HS-5 (cell line): ENCODE measurements at places on chromosomes 2 and 18.
A peak's percentile ranks its signal among the peaks of the same experiment; 100 is the strongest.

DNA sequence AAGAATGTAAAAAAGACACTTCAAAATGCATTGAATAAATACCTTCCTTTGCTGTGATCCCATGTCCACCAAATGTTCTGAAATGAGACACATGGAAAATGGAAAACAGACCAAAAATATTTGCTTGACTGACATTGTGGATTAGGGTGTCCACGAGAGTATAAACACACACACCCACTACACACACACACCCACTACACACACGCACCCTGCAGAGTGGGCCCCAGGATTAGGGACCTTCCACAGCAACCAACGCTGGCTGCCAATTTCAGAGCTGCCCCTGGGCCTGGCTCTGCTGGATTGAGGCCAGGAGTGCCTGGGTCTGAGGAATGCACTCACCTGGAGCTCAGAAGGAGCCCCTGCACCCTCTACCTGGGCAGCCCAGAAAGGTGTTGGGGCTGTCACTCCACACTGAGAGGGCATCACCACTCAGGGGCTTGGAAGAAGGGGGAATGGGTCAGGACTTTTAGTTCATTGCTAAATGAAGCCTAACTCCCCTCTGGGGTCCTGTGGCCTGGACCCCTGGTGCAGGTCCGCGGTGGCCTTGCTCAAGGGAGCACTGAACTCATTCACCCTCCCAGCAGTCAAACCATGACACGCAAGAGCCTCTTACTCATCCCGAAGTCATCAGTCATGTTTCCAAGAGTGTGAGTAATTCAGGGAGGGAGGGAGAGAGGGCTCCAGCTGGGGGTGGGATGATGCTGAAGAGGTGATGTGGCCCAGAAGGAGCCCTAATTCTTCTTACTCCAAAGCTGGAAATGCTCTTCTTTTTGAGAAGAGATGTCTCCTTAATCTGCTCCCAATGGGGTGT is 50.2 kb upstream of the PLB1 start:
- DNase-seq, result peak; percentile 92

GRCh38 chr2:42967959-42968674 is 175.7 kb upstream of the HAAO start:
- peak; percentile 78 for DNase-seq

- no peak for DNase-seq
These were observed 233.4 kb downstream of the NDUFA10 start for GRCh38 chr2:239791526-239792404.

DNA sequence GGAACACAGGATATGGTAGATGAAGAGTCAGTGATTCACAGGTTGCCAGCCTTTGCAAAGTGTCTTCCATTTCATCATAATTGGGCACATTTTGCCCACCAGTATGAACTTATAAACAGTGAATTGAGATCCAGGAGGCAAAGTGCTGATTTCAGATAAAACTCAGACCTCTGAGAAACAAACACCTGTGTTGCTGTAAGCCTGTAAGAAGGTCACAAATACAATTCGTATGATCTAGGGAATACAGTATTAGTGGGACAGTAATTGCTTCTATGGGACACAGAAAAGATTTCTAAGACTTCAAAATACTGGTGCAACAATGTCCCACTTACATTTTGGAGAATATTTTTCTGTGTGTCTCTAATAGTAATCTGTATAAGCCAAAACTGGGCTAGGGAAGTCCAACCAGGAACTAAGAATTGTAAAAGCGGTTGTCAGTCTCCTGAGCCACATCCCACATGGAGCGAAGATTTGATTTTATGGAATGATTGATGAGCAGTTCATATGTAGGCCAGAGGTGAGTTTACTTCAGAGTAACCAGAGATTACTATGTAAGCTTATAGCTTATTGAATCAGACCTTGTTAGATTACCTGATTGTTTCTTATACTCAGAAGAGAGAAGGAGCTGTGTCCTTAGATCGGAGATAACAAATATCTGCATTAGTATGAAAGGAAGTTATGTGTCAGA is 728.4 kb downstream of the LRRTM4 start:
- no peak for DNase-seq

- DNase-seq, result no peak
These were observed 199.4 kb downstream of the ALPK2 start for GRCh38 chr18:58429442-58429841.

DNA sequence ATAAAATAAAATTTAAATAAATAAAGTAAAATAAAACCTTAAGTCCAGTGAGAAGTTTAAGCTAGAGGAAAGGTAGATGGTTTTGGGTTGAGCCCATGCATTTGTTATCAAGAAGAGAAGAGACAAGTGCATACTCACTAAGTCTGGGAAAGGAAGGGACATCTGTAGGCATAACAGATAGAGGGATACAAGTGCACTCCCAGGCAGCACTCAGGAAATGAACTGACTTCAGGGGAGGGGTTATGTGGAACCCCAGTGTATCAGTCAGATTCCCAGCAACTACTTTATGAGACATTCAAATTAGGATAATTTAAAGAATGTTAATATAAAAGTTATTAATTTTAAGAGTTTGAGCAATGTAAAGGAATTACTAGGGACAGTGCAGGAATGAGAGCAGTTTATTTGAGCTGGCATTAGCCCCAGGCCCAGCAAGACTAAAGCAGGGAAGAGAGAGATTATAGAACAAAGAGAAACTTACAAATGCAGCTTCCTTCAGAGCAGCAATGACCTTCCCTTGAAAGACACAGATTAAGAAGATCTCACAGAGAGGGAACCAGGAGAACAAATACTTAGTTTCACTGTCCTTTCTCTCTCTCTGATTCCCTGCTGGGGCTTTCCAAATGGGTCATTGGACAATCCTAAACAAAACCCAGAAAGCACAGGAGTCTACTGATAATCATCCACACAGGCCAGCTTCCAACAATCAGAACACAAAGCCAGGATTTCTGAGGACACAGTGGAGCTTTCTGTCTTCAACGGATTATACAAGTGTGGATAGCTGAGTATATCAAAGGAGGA is 109.7 kb downstream of the ERBB4 start:
- DNase-seq, result no peak

DNA sequence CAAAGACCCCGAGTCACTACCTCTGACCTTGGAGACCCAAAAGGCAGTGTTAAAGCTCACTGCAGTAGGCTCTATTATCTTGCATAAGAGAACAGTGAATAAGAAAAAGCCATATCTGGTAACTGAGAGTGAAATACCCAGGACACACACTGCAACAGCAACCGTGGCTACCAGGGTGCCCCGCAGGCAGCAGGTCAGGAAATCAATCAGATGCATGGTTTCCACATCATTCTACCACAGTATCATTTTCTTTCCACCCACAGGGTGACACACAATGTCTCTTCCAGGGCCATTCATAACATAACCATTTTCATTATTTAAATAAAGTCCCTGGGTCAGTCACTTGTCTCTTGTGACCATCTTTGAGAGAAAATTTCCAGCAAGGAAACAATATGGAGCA is 131.3 kb downstream of the CCBE1 start:
- DNase-seq, result no peak

DNA sequence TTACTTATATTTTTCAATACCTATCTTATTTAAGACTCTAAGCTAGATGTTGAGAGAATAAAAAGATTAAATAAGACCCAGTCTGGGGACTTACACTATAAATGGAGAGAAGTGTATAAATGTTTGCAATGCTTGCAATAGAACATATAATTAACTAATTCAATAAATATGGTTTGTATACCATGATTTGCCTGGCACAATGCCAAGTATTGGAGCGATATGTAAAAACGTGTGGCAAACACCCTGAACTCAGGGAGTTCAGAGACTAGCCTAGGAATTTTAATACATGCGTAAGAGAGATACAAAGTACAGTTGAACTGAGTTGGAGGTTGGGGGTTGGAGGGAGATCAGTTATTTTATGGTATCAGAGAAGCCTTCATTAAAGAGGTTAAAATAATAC is 251.8 kb upstream of the DDX18 start:
- no peak for DNase-seq

GRCh38 chr18:49788327-49788898 is 24.9 kb downstream of the ACAA2 start:
- DNase-seq, result no peak

DNA sequence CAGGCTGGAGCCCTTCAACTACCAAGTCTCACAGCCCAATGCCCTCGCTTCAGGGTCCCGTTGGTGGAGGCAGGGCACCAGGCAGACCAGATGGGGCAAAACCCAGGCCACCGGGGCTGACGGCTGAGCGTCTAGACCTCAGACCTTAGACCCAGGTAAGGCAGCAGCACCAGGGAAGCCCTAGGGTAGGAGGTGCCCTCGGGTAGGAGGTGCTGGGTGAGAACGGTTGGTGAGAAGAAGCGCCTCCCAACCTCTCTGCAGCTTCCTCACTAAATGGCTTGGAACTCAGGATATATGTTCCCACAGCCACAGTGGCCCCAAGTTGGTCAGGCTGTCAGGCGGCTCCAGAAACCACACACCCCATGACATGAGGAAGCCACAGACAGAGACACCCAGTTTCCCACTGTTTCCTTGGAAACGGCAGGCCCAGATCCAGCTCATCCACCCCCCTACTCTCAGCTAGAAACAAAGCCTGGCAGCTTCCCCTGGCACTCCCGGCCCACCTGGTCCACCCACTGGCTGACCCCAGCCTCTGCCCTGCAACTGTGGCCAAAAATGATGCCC is 13.1 kb upstream of the MLPH start:
- DNase-seq, result no peak

- DNase-seq, result no peak
These were observed 18.4 kb downstream of the STK25 start for GRCh38 chr2:241489733-241490680.

- no peak for DNase-seq
These were observed 20.7 kb downstream of the FOSL2 start for GRCh38 chr2:28413152-28413898.

DNA sequence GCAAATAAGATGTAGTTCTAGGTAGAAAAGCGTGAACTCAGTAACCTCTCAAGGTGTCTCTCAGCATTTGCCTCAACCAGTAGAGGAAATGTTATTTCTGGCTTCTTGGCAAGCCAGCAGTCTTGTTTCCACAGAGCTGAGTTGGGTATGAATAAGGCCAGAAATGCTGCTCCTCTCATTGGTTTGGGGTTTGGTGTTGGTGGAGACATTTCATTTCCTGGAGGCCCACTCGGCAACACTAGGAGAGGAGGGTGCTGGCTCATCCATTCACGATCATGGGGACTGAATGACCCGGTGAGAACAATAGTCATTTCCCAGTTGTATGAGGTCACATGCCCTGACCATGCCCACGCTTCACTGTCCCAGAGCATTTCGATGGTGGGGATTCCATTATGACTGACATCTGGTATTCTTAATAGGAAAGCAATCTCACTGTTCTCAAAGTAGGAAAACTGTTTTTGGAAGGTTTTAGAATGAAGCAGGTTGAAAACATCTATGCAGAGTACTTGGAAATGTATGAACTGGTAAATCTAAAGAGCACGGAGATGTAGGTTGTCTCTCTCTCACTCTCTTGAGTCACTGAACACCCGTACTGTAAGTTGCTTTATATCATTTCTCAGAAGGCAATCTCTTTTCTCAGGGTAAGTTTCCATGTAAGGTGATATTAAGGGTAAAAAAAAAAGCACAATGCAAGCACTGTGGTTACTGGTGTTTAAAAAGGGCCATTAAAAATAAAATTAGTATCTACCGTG is 37.1 kb upstream of the CTLA4 start:
- DNase-seq, result no peak

DNA sequence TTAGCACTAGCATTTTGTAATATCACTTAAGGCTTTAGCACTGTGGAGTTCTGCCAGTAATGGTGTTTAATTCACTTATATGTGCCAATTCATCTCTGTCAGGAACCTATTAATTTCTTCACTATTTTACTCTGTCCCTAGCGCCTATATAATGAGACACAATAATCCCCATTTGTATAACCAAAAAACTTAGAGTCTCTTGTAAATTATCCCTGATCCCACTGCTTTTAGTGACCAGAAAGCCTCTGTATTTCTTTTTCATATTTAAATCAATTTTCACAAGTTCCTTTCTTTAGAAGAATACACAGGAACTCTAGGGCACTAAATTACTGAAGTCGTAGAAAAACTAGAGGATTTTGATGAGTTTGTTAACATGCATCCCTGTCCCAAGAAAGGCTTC is 242.7 kb upstream of the NRP2 start:
- no peak for DNase-seq
